ENCODE measurements at places on chromosomes 11 and 22.

DNA sequence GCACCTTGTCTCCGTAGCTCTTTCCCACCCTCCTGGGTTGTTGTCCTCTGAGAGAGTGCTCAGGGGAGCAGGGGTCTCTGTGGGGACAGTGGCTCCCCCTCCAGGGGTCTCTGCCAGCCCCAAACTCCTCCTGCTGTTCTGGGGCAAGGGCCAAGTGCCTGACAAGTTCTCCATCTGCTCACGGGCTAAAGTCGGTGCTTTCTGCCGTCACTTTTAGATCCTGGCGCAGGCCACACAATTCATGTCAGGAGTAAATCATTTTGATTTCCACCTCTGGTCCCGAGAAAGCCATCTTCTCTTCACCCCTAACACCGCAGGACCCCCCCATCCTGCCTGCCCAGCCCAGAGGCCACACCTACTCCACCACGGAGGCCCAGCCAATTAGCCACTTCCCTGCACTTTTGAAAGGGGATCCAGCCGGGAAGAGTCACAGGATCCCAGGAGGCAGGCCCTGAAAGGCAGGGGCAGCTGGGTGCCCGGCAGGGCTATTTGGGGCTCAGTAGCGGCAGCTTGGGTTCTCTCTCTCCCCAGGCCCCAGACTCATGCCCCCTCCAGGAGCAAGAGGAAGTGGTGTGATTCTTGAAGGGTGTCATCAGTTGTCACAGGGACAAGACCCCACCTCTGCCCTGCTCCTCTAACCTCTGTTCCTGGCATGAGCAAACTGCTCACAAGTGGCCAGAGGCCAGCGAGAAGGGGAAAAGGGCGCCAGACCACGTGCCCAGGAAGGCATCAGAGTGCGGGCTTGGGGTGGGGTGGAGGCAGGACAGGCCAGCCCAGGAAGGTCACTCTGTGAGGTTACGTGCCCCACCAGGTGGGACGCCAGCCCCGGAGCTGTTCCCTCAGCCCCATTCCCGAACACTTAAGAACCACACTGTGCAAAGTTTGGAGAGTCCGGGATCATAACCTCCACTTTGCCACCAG is 1.3 kb downstream of the MACROD1 start:
- no peak for DNase-seq

DNA sequence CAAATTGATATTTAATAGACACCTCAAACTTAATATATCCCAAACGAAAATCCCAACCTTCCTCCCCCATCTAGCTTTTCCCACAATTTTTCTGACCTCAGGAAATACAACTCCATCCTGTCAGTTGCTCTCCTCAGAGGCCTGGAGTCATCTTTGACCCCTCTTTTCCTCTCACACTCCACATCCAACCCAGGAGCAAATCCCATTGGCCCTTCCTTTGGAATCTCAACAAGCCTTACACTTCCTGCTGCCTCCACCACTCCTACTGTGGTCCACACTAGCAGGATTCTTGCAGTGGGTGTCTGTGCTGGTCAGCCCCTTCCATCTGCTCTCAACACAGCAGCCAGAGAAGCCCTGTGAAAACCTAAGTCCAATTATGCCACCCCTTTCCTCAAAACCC is 39.3 kb upstream of the RFPL3 start:
- no peak for DNase-seq

GRCh38 chr22:31160328-31160978 is 471 bp downstream of the RNF185 start:
- no peak for DNase-seq

GRCh38 chr11:126157326-126158030 is 54.0 kb downstream of the RPUSD4 start:
- DNase-seq: no peak

DNA sequence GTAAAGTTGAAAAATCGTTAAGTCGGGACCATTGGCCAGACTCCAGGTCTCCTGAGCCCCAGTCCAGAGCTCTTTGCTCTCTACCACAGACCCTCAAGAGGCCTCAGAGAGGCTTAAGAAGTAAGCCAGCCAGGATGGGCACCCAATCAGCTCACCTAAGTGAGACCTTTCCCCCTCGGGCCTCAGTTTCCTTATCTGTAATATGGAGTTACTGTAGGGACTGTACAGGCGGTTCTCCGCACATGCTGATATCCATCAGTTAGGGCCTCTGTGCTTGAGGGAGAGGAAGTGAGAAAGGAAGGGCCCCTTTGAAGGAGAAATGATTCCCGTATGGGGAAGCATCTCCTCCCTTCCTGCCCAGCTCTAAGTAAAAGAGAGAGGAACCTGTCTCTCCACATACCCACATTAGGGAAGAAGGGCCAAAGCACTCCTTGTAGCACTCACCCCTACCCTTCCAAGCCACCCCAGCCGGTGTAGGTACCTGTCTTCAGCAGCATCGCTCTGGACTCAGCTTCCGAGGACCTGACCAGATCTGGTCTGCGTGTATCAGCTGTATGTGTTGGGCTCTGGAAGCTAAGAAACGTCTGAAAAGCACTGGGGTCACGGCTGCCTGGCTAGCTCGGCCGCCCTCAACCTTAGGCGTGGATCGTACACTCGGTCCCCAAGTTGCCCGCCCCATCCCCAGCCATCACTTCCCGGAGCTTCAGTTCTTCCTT is 653 bp downstream of the NAGA start:
- DNase-seq: no peak

- DNase-seq: no peak
Measured at GRCh38 chr11:134228625-134229024, 4.2 kb downstream of the VPS26B start.

- DNase-seq: no peak
Measured at GRCh38 chr22:40957601-40958000, 6.4 kb downstream of the RBX1 start.

GRCh38 chr11:18594999-18595749 is 4.4 kb upstream of the MISFA start:
- no peak for DNase-seq

- DNase-seq: no peak
Measured at GRCh38 chr22:47205554-47205953, 443.1 kb downstream of the TBC1D22A start.

DNA sequence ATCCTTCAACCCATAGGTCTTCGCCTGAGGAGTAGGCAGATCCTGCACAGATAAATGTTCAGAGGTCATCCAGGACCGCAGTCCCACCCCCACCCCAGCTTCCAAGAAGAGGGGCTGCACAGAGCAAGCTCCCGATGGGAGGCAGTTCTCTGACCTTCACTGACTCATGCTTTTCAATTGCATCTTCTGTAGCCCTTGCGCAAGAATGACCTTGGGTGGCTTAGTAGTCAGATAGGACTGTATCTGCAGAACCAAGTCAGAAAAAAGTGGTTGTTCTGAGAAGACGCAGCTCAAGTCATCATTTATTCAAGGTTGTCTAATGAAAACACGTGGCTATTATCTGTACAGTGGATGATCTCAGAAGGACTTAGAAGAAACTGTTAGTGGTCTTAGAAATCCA is 16.4 kb upstream of the GRAMD1B start:
- DNase-seq: no peak

- no peak for DNase-seq
Measured at GRCh38 chr11:47599902-47600301, 5.7 kb upstream of the C1QTNF4 start.

GRCh38 chr11:96978751-96979150 is 588.9 kb downstream of the JRKL start:
- DNase-seq: no peak

- no peak for DNase-seq
Measured at GRCh38 chr11:26143566-26144290, 188.2 kb upstream of the ANO3 start.

GRCh38 chr11:131894615-131895544 is 524.5 kb downstream of the NTM start:
- no peak for DNase-seq

- DNase-seq: peak; percentile 27
Measured at GRCh38 chr11:81380395-81380794, 1353.3 kb downstream of the FAM181B start.

DNA sequence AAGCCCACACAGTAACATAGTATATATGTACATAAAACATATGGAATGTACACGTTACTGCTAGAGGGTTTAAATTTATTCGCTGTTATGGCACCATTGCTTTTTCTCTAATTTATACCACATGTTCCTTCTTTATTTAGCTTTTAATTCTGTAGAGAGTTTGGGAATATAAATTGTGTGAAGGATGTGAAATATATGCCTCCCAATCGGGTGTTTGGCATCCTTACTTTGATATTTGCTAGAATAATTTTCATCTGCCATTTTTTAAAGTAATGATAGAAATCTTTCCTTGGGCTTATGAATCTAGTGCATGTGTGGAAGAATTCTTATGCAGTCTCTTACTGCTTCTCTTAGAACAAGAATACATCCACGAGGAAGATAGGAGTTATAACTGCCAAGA is 509.8 kb upstream of the RAG2 start:
- DNase-seq: no peak

DNA sequence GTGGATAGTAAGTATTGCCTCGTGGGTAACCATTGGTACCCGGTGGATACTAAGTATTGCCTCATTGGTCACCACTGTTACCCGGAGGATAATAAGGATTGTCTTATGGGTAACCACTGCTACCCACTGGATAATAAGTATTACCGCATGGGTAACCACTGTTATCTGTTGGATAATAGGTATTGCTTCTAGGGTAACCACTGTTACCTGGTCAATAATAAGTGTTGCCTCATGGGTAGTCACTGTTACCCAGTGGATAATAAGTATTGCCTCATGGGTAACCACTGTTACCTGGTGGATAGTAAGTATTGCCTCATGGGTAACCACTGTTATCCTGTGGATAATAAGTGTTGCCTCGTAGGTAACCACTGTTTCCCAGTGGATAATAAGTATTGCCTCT is 22.6 kb upstream of the NXPE4 start:
- DNase-seq: no peak

DNA sequence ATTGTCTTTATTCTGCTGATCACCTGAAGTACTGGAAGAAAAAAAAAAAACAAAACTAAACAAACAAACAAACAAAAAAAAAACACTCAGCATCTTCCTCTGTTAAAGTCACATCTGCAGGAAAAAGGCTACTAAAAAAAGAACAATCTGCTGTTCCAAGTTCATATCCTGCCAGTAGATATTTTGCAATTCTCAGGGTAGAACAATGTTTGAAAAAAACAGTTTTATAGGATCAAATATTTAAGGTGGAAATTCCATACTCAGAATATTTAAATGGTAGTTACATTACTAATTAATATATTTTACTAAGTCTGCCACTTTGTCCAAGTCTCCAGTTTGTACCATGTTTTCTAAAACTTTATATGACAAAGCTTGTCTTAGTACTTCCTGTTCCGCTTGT is 175.2 kb downstream of the SBF2 start:
- DNase-seq: no peak

DNA sequence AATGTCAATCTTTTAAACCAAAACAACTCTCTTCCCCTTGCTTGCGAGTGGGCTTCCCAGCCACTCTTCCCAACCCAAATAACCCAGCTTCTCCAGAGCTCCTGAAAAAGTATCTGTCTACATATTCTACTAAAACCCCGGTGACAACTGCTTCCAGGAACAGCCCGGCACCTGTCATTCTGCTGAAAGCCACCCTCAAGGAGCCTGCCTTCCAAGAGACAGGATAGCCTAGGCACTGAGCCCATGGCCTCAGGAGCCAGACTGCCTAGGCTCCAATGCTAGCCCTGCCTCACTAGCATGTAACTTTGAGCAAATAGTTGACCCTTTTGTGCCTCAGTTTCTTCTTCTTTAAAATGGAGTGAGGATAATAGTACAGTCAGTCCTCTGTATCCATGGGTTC is 459.8 kb downstream of the SOX6 start:
- DNase-seq: no peak

DNA sequence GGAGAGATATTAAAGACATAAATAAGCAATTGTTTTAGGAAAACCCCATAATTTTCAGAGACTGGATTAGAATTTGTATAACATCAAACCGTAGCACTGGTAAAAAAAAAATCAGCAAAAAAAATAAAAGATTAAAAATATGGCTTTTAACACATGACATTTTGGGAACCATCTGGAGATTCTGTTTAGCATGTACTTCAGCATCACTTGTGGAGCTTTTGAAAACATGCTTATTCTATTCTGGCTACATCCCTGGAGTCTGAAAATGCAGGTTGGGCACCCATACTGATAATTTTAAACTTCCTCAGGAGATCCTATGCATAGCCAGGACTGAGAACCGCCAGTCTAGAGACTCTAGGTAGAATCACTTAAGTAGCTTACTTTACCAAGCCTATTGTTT is 1190.9 kb downstream of the LRRC4C start:
- DNase-seq: no peak

- no peak for DNase-seq
Measured at GRCh38 chr22:50357222-50357621, 14.1 kb downstream of the PPP6R2 start.

DNA sequence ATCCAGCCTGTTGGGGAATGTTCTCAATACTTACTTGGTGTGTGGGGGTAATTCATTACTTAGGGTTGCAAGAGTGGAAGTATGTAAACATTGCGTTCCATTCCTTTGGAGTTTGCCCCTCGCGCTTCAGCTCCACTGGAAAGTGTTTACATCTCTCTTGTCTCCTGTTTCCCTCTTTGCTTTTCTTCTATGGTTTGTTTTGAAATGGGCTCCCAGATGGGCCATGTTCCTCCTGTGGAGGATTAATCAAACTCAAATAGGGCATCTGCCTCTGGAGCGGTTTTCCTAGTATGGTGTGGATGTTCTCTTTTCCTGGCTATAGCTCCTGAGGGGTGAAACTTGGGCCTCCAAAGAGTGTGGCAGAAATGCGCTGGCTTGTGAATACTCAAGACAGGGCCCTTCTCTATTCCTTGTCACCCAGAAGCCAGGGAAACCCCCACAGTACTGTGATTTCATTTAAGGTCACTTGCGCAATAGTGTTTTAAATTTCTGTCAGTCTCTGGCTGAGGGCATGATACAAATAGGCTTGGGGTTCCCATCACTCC is 51.9 kb downstream of the CD44 start:
- DNase-seq: no peak
